ENCODE measurements at places on chromosomes 7 and 10. TPM values are rescaled to one million over a fixed set of nuclear protein-coding genes. Genes with fewer than 3 reads are reported as not detected.

GRCh38 chr7:70484255-70484654, 647.7 kb upstream of the GALNT17 start:
- H3K4me3 ChIP-seq, result no peak overlapping the region
- no peaks in the 10 kb centered on the region for H3K27me3 ChIP-seq
- H3K4me1 ChIP-seq, result no peaks in the 10 kb centered on the region
- DNase-seq, result no peak
- H3K27ac ChIP-seq, result no peak overlapping the region

The BLOC1S2 gene
- 62.6 TPM for total RNA-seq

The PRTFDC1 gene
- 3.6 TPM for total RNA-seq

DNA sequence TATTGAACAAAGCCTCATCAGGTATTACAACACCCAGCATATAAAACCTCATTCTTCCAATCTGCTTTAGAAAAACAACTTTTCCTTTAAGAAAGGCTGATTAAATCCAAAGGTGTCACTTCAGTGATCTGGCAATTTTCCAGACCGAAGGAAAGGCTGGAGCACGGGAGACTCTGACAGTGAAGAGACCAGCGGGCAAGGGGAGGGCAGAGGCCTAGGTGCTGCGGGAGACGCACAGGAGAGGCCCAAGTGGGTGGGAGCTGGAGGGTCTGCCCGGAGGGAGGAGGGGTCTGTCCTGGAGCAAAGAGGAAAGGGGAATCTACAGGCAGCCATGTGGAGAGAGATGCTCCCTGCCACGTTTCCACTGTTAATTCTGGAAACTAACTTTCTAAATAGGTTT, 24.3 kb upstream of the PPP2R2D start:
- no peak overlapping the region for H3K27ac ChIP-seq
- no peak for DNase-seq
- H3K36me3 ChIP-seq, result no peaks in the 10 kb centered on the region
- H3K4me3 ChIP-seq, result no peak overlapping the region

The CNPY4 gene
- total RNA-seq, result 10.2 TPM

DNA sequence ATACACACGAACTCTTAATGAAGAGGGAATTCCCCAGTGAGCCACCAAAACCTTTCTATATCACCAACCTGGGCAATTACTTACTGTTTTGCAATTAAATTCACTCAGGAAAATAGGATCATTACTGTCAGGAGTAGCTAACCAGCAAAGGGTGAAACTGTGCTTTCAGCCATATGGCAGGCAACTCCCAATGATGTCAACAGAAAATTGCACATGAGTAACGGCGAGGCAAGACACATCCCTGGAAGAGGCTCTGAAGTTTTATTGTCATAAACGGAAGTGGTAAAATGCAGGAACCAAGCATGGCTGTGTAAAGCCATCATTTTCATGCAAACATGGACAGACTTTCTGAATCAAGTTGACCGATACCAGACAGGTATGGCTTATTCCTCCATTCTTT, 548.9 kb upstream of the AUTS2 start:
- H3K4me3 ChIP-seq, result no peak overlapping the region
- no peaks in the 10 kb centered on the region for H3K27me3 ChIP-seq
- H3K27ac ChIP-seq, result no peak overlapping the region
- H3K4me1 ChIP-seq, result no peaks in the 10 kb centered on the region
- H3K36me3 ChIP-seq, result no peaks in the 10 kb centered on the region
- no peak for DNase-seq

The SPDYE11 gene
- total RNA-seq, result not detected

- H3K4me1 ChIP-seq, result no peaks in the 10 kb centered on the region
- H3K4me3 ChIP-seq, result no peak overlapping the region
- H3K27ac ChIP-seq, result no peak overlapping the region
- H3K27me3 ChIP-seq, result no peaks in the 10 kb centered on the region
- no peaks in the 10 kb centered on the region for H3K36me3 ChIP-seq
These were observed 143.9 kb upstream of the LYZL2 start for GRCh38 chr10:30773501-30773900.

DNA sequence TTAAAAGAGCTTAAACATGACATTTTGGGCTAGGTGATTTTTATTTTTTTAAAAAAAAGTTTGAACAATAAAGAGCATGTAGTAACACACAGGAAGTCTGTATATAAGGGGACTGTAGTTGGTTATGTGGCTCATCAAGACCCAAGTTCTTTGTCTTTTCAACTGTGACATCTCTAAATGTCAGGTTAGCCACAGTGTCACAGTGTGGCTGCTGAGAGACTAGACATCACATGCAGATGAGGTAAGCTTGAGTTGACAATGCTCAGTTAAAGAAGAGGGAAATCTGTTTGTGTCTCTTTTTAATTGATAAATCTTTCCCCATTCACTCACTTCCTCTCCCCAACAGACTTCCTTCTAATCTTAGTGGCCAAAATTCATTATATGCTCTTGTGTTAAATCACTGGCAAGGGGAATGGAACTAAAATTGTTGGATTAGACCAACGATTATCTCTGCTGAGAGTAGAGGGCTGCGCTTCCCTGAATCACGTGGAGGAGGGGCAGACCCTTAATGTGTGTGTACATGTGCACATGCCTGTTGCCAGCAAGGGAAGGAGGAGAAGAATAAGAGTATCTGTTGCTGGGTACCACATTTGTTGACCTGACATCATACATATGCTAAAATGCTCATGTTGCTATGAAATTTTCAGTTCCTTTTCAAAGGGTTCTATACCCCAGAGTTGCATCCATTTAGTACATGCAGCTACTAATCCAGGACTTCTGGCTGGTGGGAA, 78.3 kb downstream of the MMRN2 start:
- peaks cover 2% of the 10 kb centered on the region for H3K4me1 ChIP-seq
- no peak overlapping the region for H3K4me3 ChIP-seq
- H3K27me3 ChIP-seq, result no peaks in the 10 kb centered on the region

GRCh38 chr10:101841826-101842225, 1.8 kb downstream of the KCNIP2 start:
- peaks cover 28% of the 10 kb centered on the region for H3K27me3 ChIP-seq
- no peak overlapping the region for H3K4me3 ChIP-seq
- no peak for DNase-seq
- H3K27ac ChIP-seq, result no peak overlapping the region

DNA sequence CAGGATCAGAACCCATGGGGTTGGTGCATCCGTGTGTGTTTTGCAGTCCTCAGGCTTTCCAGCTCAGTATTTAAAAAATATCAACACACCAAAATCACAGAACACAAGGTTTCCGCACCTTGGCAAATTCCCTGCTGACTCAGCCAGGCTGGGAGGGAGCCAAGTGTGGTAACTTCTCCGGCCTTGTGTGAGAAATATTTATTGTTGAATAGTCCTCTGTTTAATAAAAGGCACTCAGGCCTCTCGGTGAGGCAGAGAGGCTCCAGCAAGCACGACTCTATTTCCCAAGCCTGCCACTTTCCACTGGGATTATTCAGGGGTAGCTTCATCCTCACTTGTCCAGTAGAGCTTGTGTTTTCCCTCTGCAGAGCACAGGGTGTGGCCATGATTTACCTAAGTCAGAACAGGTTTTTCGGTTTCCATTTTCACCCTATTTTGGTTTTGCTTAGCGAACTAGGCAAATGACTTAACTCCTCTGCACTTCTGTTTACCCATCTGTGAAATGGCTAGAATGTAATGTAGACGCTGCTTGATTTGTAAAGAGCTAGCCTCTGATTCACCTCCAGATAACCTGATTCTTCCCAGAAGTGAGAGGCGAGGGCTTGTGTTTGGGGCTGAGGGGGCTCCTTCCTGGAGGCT, 13.0 kb upstream of the CHST15 start:
- no peak for DNase-seq
- H3K36me3 ChIP-seq, result no peaks in the 10 kb centered on the region
- H3K4me1 ChIP-seq, result peaks cover 3% of the 10 kb centered on the region
- no peak overlapping the region for H3K4me3 ChIP-seq

DNA sequence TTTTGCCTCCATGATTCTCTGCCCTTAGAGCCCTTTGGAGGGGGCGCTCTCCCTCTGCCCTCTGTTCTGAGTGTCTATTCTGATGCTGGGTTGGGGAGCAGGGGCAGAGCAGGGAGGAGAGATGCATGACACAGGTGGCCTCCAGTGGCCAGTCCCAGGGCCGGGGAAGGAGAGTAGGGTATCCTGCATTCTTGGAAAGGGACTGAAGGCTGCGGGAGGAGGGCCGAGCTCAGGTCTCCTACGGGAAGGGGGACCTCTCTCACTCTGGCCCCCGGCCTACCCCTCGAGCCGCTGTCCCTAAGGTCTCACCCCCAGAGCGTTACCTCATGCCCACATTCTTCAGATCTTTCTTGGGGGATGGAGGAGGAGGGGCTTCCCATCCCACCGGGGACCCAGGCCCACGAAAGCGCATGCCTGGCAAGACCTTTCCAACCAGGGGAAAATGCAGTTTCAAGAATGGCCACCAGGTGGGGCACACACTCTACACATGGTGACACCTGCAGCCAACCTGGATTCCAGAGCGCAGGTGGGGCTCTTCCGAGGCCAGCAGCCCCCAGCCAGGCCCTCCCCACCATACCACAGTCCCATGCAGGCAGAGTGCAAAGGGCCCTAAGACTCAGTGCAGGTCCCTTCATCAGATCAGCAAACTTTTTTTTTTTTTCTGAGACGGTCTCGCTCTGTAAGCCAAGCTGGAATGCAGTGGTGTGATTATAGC, 86.4 kb downstream of the MYL10 start:
- H3K4me1 ChIP-seq, result peaks cover 7% of the 10 kb centered on the region
- H3K36me3 ChIP-seq, result no peaks in the 10 kb centered on the region
- no peak overlapping the region for H3K4me3 ChIP-seq

GRCh38 chr10:89665302-89665701, 20.3 kb upstream of the PANK1 start:
- no peaks in the 10 kb centered on the region for H3K36me3 ChIP-seq
- H3K4me1 ChIP-seq, result no peaks in the 10 kb centered on the region
- H3K27ac ChIP-seq, result no peak overlapping the region
- no peak overlapping the region for H3K4me3 ChIP-seq
- H3K27me3 ChIP-seq, result no peaks in the 10 kb centered on the region

The NOS3 gene
- total RNA-seq, result 5.8 TPM

The HDAC9 gene
- total RNA-seq, result 0.14 TPM

The TAF3 gene
- 17.0 TPM for total RNA-seq

The TEX47 gene
- not detected for total RNA-seq

DNA sequence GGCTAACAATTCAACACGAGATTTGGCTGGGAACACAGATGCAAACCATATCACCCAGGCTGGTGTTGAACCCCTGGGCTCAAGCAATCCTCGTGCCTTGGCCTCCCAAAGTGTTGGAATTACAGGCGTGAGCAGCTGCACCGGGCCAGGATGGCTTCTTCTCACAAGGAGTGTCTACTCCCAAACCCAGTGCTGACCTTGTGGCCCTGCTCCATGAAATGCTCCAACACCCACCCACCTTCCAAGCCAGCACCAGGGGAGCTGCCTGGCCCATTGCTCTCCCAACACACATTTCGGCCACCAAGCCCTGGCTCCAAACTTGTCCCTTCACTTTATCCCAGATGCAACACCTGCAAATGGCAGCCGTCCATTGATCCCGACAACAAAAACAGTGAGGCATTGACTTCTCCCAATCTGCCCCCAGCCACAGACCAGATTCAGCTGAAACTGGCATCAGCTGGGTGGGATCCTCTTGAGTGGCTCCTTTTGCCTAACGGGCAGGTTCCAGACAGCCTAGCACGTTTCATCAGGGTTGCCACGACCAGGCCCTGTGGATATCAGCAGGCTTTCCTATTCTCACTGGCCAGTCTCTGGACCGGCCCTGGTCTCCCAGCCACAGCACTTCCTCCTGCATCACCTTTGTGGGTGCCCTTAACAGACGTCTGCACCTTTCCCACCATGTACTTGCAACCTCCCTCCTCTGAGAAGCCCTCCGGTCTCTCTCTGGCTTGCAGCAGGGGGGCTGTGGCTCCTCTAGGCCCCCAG, 105.7 kb upstream of the CARD11 start:
- no peaks in the 10 kb centered on the region for H3K27me3 ChIP-seq
- no peak for DNase-seq
- no peak overlapping the region for H3K4me3 ChIP-seq

- H3K4me1 ChIP-seq, result no peaks in the 10 kb centered on the region
- H3K27ac ChIP-seq, result no peak overlapping the region
- H3K4me3 ChIP-seq, result no peak overlapping the region
- no peaks in the 10 kb centered on the region for H3K36me3 ChIP-seq
- H3K27me3 ChIP-seq, result peaks cover 19% of the 10 kb centered on the region
- DNase-seq, result no peak
These were observed 59.6 kb upstream of the BICC1 start for GRCh38 chr10:58453105-58453504.

The FAM25C gene
- not detected for total RNA-seq

GRCh38 chr10:85333594-85333993, 1005.2 kb downstream of the CCSER2 start:
- H3K4me1 ChIP-seq, result no peaks in the 10 kb centered on the region
- no peak overlapping the region for H3K27ac ChIP-seq
- H3K4me3 ChIP-seq, result no peak overlapping the region
- H3K27me3 ChIP-seq, result peaks cover 5% of the 10 kb centered on the region
- DNase-seq, result no peak

DNA sequence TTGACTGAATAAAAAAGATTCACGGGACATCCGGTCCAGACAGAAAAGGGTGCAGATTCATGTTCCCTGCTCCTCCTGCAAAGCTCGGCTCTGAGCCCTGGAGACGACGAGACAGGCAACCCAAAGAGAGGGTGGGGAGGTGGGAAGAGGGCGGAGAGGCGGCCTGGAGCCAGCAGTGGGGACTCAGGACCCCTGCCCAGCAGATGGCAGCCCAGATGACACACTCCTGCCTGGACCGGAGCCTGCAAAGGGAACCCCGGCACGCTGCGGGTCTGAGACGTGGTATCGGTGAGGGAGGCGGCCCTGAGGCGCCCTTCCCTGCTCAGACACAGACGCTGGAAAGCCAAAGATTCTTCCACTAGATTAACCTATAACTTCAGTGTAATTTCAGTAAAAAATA, 250.8 kb downstream of the ELFN1 start:
- H3K4me3 ChIP-seq, result peak overlapping the region; percentile 63
- H3K4me1 ChIP-seq, result peaks cover 61% of the 10 kb centered on the region
- peaks cover 9% of the 10 kb centered on the region for H3K36me3 ChIP-seq

The OR2A42 gene
- not detected for total RNA-seq

- H3K27ac ChIP-seq, result peak overlapping the region; percentile 87
- H3K4me3 ChIP-seq, result peak overlapping the region; percentile 74
- no peaks in the 10 kb centered on the region for H3K36me3 ChIP-seq
- H3K27me3 ChIP-seq, result no peaks in the 10 kb centered on the region
- peaks cover 37% of the 10 kb centered on the region for H3K4me1 ChIP-seq
These were observed 69.1 kb downstream of the ZMIZ1 start for GRCh38 chr10:79137826-79138225.

Measured in activated naive CD8-positive, alpha-beta T cell treated with anti-CD3 and anti-CD28 coated beads for 36 hours (primary cell).